ENCODE measurements at places on chromosomes 11 and 22.

GRCh38 chr11:128231845-128232410 is 355.4 kb downstream of the ETS1 start:
- no peak for DNase-seq

DNA sequence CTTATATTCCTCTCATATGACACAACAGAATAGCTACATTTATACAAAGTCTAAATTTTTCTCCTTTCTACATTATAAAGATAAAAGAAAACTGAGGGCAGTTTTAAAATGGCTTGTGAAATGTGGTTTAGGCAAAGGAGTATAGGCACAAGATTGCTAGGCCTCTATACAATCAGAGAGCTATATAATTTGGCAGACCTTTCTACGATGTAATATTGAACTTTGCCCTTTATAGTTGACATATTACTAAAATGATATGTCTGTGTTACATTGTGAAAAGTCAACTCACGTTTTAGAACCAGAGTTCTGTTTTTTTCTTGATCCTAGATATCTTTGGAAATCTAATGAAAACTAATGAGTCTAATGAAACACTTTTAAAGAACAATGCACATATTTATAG is 430.2 kb downstream of the DLG2 start:
- no peak for DNase-seq

- DNase-seq = peak; percentile 99
These were observed 11.1 kb upstream of the TAB1 start for GRCh38 chr22:39388261-39389011.

DNA sequence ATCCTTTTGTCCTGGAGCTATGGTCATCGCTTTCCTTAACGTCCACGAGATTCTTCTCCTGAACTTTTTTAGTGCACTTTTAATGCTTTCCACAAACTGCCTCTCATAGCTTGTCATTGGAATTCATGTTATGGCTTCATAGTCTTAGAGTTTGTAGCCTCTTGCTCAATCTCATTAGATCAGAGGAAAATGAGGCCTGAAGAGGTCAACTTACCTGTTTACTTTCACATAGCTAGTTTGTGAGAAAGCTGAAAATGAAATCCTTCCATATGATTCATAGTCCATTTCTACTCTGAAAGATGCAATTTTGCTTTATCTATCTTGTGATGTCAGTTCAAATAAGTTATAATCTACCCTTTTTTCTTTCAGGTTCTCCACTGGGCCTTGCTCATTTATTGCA is 1747.2 kb upstream of the RAG2 start:
- no peak for DNase-seq

DNA sequence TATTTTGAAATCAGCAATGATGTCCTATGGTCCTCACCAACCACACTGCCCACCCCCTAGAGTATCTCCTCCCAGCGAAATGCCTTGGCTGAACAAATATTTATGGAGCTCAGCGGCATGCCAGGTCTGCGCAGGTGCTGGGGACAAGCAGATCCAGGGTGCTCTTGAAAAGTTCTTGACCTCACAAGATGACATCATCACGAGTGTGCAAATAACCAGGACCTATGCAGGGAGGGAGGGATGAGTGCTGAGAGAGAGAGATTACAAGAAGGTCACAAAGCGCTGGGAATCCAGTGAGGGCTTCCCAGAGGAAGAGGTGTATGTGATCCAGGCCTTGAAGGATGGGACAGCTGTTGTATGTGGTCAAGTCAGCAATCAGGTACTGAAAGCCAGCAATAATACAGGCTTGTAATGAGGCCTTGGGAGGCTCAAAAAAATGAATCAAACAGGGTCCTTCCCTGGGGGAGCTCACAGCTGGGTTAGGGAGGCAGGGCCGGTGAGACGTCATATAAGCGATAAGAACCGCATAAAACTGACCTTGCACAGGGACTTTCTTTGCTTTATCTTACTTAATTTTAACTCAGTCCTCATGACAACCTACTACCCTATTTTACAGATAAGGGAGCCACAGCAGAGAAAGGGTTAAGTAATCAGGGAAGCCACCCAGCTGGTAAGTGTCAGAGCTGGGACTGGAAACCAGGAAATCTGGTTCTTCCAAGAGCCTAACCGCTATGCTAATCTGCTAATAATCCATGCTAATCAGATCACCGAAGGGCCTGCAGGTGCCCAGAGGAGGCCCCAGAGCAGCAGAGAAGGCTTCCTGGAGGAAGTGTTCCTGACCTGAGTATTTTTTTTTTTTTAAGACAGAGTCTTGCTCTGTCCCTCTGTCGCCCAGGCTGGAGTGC is 8.2 kb downstream of the ARRB1 start:
- DNase-seq = peak; percentile 79

- no peak for DNase-seq
These were observed 57.5 kb upstream of the ARFGAP3 start for GRCh38 chr22:42914511-42915076.

DNA sequence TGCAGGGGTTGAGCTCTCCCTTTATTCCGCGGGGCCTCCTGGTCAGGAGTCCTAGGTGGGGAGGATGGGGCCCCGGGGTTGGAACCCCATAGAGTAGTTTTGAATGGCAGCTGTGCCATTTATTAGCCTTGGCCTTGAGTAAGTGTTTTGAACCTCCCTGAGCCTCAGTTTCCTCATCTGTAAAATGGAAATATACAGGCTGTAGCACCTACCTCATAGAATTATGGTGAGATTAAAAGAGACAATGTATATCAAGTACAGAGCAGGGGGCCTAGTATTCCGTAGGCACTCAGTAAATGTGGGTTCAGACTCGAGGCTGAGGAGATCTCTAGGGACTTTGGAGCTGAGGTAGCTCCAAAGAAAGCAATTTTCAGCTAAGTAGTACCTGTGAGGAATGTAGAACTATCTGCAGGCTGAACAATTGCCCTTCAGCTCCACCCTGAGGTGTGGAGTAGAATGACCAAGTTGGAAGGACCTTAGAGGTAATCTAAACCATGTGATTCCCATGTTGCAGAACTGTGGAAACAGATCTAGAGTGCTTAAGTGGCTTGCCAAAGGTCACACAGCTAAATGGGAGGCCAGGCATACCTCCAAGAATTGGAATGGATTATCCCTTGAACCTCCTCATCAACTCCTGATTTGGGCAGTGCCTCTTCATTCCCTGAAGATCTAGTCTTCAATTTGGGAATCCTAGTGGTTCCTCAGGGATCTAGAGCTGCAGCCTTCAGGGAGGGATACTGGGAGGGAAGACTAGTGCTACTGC is 682 bp downstream of the PGAP2 start:
- DNase-seq = peak; percentile 65

GRCh38 chr22:36323182-36323854 is 64.4 kb downstream of the MYH9 start:
- DNase-seq = no peak

Measured in GM23338 (cell line).